Stimulated activated CD4-positive, alpha-beta T cell treated with anti-CD3 and anti-CD28 coated beads, Interleukin-2, amount 100 ng/mL, for 24 hours (primary cell): ENCODE measurements at places on chromosomes 2 and 18.

GRCh38 chr2:1675633-1676032 is 68.7 kb downstream of the PXDN start:
- no peak for DNase-seq

- no peak for DNase-seq
Measured at GRCh38 chr2:83584672-83585071, 874.4 kb downstream of the SUCLG1 start.

DNA sequence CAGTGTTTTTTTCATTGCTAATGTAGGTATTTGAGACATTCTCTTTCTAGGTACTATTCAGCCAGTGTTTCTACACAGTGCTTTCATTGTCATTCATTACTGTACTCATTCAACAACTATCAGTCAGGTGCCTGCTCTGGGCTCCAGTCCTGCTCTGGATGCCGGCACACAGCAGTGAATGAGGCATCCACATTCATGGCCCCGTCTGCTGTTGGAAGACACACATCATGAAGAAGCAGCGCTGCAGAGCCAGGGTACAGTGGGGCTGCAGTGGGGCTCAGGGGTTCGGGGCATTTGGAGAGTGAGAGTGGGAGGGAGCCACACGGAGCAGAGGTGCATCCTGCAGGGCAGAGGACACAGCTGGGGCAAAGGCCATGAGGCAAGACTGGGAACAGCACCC is 737.2 kb upstream of the RAB6C start:
- no peak for DNase-seq

DNA sequence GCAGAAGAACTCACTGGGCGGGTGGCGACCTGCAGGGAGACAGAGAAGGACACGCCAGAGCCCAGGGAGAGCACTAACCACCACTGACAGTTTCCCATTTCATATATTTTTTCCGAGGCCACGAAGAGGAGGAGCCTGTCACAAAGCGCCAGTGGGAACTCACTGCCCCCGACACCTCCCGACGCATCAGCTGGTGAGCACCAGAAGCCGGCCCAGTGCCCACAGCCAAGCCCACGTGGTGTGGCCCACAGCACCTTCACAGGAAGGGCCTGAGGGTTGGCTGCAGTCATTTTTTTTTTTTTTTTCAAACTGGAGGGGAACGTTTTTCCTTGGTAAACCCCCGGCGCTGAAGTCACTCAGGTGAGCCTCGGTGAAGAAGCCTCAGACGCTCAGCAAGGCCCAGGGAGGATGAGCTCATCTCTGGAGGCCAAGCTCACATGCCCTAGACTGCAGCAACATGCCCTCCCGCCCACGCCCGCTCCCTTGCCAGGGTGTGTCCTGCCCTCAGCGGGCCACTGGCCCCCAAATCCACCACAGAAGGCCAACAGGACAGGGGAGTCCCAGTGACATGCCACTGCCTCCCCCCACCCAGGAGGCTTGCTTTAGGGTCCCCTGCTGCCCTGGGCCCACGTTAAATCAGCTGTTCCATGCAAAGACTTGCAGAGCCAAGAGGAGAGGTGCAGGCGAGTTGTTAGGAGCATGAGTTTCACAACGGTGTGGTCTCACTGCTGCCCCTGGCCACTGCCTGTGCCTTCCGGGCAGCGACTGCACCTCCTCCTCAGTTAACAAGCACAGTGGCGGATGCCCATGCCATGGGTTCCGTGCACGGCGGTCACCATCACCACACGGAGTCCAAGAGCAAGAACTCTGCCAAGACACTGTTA is 68.1 kb downstream of the PARD6G start:
- no peak for DNase-seq

DNA sequence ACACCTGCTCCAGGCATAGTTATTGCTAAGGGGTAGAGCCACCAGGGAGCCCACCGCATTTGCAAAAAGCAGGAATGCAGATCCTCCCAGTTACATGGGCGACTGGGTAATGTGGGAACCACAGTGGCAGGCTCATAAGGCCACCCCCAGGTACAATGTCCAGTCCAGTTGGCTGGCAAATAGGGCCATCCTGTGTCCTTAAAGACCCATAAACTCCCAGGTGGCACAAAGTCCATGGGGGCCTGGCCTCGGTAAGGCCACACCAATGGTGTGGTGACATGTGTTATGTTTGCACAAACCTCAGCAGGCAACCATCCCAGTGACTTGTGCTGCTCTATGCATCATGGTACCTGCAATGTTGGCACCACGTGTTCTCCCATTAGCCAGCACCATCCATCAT is 283.6 kb upstream of the GYPC start:
- DNase-seq, result no peak

DNA sequence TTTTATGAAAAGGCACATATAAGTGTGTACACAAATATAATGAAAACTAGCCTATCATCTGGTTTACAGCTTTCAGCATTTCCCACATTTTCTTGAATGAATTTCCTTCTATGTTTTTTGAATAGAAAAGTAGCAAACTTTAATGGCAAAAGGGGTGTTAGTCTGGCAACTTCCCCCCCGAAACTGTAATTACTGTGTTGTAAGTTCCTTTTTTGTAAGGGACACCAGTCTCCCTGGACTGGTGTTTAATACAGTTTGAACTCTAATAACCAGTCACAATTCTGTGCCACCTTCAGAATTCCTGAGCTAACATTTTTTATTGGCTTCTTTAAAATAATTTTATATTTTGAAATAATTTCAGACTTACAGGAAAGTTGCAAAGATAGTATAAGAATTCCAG is 94.2 kb downstream of the ACSL3 start:
- no peak for DNase-seq

GRCh38 chr2:101976891-101977290 is 14.9 kb upstream of the IL1R2 start:
- DNase-seq, result no peak

GRCh38 chr2:16700551-16701259 is 35.1 kb upstream of the CYRIA start:
- no peak for DNase-seq

DNA sequence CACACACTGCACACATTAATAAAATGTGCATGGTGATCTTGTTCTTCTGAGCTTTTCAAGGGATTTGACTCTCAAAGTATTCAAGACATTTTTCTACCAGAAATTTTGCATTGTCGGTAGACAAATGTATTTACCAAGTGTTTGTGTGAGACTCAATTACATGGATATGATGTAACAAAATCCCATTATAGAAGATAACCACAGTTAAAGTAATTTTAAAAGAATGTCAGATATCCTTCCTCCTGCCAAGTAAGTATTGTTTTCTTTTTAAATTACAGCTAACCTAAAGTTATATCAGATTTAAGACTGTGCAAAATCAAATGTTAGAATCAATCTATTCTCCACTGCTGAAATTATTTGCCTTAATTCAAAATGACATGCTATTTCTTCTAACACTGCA is 1344.5 kb upstream of the CHAC2 start:
- DNase-seq, result no peak

DNA sequence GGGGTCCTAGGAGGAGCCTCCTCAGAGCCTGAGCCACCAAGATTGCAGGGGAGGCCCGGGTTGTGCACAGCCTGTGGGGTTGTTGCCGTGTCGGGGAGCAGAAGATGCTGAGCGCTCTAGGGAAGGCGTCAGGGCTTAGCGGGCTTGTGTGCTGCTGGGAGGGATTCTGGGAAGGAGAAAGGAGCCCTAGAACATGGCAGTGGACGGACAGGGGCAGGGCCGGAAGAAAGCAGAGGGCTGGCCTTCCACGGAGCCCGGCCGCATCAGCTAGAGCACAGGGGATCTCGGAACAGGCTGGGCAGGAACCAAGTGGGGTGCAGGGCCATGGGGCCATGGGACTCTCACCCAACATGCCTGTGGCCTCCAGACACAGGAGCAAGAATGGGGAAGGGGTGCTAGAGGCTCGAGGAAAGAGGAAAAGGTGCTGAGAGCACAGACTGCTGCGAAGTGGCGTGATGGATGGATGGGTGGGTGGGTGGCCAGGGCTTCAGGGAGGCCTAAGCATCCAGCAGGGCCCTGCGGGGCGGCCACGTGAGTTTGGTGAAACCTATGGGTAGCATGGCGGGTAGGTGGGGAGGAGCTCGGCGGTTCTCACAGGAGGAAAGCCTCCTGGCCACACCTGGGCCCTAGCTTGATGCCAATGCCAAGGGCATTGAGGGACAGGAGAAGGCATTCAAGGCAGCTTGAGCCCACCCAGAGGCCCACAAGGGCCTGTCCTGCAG is 35.8 kb downstream of the MTERF4 start:
- no peak for DNase-seq

DNA sequence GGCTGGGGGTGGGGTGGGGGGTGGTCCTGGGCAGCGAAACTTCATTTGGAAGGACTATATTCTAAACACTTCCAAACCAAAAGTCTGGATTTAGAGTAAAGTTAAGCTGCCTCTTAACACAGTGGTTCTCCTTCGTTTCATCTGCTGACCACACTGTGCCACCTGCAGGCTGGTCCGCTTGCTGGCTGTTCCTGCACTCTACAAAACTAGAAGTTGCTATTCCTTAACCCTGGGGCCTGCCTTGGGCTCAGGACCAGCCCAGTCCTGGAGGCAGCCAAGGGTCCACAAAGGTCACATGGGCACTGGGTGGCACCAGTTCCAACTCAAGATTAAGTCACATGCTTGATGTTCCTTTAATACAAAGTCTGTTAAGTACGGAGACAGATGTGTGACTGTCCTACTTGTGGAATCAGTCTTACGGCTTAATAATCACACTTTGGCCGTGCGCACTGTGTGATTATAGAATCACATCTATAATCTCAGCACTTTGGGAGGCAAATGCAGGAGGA is 195.4 kb downstream of the FAM210A start:
- no peak for DNase-seq

DNA sequence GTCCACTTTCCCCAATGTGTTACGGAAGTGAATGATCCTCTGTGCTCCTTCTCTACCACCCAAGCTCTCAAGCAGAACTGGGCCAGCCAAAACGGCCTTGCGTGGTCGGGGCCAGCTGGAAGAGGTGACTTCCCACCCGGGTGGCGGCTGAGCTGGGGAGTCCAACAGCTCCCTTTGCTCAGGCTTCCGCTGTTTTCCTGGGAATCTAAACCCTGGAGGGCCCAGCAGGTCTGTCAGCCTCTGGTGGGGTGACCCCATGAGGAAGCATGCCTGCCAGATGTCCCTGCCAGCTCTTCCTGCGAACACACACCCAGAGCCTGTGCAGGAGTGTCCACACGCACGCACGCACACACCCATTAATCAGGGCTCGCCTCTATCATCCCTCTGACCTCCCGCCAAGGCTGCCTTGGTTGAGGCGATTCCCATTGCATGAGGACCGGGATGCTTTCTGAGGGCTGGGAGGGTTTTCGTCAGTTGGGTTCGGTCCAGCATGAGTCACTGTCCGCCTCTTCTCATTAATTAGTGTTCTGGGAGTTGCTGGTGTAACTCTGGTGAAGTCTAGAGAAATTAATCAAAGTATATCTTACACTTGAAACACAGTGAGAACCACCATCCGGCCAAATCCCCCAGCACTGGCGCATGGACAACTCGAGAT is 90.6 kb downstream of the TWIST2 start:
- DNase-seq, result no peak

DNA sequence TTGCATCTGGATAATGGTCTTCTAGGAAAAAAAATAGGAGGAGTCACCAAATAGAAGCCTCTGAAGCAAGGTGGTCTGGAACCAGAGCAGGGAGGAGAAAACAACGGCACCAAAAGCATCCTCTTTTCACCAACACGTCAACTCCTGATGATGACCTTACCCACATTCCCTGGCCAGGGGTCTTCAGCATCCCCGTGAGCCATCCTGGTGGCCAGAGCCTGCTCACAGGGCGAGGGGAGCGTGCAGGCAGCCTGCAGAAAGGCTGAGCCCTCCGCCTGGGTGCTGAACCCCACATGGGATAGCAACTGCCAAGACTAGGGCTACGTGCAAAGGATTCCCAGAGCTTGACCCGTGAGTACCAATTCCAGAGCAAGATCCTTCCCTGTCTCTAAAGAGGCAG is 191.0 kb downstream of the NDUFA10 start:
- DNase-seq, result no peak

DNA sequence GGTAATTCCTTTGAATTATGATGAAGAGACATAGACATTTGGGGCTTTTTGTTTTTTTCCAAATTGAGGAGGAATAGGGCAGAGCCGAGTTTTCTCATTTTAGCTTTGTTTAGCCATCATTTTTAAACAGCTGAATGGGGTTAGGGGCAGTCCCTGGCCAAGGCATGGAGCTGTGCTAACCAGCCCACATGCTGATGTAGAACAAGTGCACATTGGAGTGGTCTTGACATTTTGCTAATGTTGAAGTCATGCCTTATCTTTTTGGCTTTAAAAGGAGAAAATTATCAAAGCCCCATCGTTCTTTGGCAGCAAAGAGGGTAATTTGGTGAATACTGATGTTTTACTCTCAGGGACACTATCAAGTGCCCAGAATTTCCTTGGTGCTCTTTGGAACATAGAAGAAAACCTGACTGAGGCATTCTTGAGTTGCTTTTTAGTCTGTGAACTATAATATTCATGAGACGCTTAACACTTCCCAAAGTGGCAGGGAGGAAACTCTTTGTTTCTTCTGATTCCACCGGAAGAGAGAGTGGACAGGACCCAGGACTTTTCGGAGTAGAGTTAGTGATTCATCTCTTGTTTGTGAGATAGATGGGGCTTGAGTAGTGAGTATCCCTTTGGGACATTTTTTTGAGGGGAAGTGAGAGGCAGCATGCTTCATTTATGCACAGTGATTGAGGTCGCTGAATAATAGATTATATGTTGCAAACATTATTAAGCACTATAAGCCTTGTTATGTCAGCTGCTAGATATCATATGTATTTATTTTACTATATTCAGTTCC is 45.0 kb downstream of the MTA3 start:
- DNase-seq, result no peak

GRCh38 chr18:58013241-58014211 is 30.5 kb upstream of the NEDD4L start:
- no peak for DNase-seq

DNA sequence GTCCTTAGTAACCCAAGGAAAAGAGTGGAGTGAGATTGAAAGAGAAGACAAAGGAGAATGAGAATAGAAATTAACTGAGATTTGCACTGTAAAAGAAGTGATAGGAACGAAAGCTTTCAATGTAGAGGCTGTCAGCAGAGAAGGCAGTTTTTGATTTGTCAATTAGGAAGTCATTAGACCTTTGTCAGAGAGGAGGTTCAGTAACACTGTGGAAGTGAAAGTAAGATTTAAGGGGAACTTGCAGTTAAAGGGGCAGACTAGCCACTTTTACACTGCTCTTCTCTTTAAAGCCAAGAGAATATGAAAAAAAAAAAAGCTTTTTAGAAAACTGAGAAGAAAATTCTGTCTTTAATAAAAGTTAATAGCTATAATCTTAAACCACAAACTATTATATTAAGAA is 11.5 kb upstream of the KYNU start:
- DNase-seq, result no peak
